ENCODE measurements at places on chromosomes 2 and 18. TPM values are rescaled to one million over a fixed set of nuclear protein-coding genes. Genes with fewer than 3 reads are reported as not detected.
A peak's percentile ranks its signal among the peaks of the same experiment; 100 is the strongest.

PARD3B gene
- total RNA-seq, result 66.5 TPM

CCDC68 gene
- total RNA-seq, result 6.9 TPM

FAHD2A gene
- 26.8 TPM for total RNA-seq

LAMA3 gene
- total RNA-seq, result 37.9 TPM

CHN1 gene
- total RNA-seq, result 0.41 TPM

SLC19A3 gene
- 98.5 TPM for total RNA-seq

DSC2 gene
- total RNA-seq, result 22.7 TPM

SLC38A11 gene
- 1.6 TPM for total RNA-seq

FOSL2 gene
- 70.7 TPM for total RNA-seq

ABCG5 gene
- total RNA-seq, result not detected

PCARE gene
- not detected for total RNA-seq

ATP5MC3 gene
- total RNA-seq, result 299 TPM

SERTAD2 gene
- 25.8 TPM for total RNA-seq

PAX8 gene
- 7.5 TPM for total RNA-seq

HOXD12 gene
- not detected for total RNA-seq

ZNG1B gene
- total RNA-seq, result 46.7 TPM

GRCh38 chr2:64652231-64653108 is 1.2 kb downstream of the SERTAD2 start:
- DNase-seq, result peak; percentile 58

GRCh38 chr2:16851126-16851525 is 185.5 kb upstream of the CYRIA start:
- DNase-seq, result no peak

GRCh38 chr2:186281726-186282125 is 204.3 kb upstream of the ZC3H15 start:
- no peak for DNase-seq

DNA sequence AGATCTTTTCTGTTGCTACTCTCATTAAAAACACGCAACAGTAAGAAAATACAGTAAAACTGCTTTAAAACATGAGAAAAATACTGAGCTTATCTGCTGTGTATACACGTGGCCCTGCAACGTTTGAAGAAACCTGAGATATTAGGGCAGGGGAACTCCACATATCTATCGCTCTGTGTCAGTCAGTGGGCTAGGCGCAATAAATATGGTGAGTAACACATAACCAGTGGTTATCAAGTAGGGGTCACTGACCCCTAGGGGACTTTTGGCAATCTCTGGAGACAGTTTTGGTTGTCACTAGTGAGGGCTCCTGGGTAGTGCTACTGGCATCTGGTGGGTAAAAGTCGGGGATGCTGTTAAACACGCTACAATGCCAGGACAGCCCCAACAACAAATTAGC is 14.9 kb downstream of the STAT1 start:
- no peak for DNase-seq

- DNase-seq, result no peak
Measured at GRCh38 chr2:7819850-7820249, 862.0 kb upstream of the ID2 start.

DNA sequence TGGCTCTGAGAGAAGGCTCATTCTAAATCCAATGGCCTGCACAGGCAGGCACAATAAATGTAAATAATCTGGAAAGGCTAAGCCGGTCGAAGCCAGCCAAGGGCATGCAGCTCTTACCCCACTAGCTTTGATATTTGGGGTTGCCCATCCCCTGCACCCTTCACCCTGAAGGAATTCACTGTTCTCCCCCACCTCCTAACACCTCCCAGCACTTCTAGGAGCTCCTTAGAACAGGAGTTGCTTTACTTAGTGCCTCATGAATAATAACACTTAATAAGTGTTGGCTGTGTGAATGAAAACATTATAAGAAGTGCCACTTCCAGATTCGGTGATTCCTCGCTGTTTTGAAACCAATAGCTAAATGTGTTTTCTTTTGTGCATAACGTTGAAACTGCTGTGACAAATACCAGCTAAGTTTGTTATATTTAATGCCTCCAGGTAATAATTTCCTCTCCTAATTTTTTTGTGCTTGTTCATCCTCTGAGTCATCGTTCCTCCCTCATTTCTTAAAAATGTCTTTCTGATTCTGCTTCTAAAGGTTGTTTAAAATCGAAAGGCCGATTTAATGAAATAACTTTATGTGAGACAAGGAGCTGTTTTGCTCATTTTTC is 458.8 kb downstream of the METTL4 start:
- no peak for DNase-seq

DNA sequence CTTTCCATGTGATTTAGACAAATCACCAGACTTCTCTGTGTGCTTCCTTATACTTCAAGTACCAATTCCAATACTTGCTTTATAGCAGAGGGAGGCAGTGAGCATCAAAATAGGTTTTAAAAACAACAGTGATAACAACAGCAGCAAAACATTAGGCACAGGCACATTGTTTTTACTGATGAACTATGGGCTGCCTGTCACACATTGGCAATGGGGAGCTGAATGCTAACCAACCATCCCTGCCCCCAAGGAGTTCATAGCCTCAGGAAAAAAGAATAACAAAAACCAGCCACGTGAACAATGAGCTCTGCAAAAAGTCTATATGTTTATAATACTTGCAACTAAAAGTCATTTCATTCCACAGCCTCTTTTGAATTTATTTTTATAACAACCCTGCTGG is 287.9 kb upstream of the TRIB2 start:
- no peak for DNase-seq

DNA sequence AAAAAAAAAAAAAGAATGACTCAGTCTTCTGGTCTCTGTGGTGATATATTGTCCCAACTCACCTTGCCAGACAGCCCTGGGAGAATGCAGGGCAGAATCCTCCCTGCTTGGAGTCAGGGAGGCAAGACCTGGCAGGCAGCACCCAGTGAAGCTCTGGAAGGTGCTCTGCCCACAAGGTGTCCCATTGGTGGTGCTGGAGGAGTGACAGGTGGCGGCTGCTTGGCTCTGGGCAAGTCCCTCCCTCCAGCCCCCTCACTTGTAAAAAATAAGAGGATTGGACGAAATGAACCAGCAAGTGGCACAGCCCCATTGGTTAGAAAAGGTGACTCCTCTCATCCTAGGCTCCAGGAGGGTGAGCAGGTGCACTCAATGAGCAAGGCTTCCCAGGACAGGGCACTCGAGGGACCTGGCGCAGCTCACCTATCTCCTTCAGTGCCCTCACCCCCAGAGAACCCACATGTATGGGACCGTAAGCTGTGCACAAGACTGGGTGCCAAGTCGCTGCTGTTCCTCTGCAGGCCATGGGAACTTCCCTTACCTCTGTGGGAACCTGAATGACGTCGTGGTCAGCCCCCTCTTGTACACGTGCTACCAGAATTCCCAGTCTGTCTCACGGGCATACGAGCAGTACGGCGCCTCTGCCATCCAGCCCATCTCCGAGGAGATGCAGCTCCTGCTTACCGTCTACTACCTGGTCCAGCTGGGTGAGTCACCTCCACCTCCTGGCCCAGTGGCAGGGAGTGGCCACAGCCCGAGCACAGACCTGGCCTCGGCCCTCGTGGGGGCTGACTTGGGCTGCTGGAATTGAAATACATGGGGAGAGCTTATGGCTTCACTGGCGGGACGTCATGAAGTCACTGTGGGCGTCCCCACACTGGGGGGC is 54.6 kb downstream of the GREB1 start:
- DNase-seq, result no peak

- DNase-seq, result no peak
Measured at GRCh38 chr2:101112772-101113157, 38.4 kb downstream of the TBC1D8 start.

DNA sequence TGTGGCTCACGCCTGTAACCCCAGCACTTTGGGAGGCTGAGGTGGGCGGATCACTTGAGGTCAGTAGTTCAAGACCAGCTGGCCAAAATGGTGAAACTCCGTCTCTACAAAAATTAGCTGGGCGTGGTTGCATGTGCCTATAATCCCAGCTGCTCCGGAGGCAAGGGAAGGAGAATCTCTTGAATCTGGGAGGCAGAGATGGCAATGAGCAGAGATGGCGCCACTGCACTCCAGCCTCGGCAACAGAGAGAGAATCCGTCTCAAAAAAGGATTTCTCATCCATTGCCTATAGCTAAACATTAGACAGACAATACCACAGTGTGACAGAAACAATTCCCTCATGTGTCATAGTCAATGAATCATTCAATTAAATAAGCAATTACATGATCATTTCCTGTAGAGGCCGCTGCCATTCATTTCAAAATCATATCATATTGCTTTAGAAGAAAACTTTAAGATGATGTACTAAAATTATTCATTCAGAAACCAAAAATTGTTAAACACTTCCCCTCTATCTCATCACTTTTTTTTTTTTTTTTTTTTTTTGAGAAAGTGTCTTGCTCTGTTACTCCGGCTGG is 69.5 kb upstream of the TGIF1 start:
- no peak for DNase-seq

- no peak for DNase-seq
Measured at GRCh38 chr2:170139276-170139967, 38.5 kb upstream of the MYO3B start.

GRCh38 chr18:55457028-55457427 is 131.0 kb downstream of the TCF4 start:
- DNase-seq, result no peak

- DNase-seq, result no peak
Measured at GRCh38 chr2:158786897-158787296, 8.2 kb upstream of the DAPL1 start.

- no peak for DNase-seq
Measured at GRCh38 chr18:37564711-37565100, 892 bp downstream of the CELF4 start.

GRCh38 chr2:158144914-158145625 is 43.4 kb downstream of the UPP2 start:
- peak; percentile 51 for DNase-seq

- DNase-seq, result no peak
Measured at GRCh38 chr2:101469863-101470262, 5.0 kb downstream of the RFX8 start.

- no peak for DNase-seq
Measured at GRCh38 chr2:188314314-188315054, 22.8 kb downstream of the GULP1 start.

DNA sequence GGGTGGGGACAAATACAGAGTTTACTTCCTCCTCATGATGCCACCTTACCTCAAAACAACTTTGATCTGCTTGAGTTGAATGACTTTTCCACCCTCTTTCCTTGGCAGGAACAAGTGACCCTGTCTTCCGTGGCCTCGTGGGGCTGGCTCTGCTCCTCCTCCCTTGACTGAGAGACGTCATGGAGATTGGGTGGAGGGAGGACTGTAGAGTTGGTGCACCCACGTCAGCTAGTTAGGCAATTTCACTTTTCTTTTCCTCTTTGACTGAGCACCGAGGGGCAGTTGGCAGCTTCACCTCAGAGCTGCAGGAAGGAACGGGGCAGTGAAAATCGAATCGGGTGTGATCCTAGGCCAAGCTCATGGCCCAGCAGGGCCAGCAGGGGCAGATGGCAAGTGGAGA is at the start of gene SP140:
SP140 (plus strand) TSS at position 251 of the 400 bp plus-strand sequence; CDS start at position 360, 109 bp downstream.
- no peak for DNase-seq

GRCh38 chr18:36402765-36403396 is 105.4 kb downstream of the FHOD3 start:
- DNase-seq, result no peak

DNA sequence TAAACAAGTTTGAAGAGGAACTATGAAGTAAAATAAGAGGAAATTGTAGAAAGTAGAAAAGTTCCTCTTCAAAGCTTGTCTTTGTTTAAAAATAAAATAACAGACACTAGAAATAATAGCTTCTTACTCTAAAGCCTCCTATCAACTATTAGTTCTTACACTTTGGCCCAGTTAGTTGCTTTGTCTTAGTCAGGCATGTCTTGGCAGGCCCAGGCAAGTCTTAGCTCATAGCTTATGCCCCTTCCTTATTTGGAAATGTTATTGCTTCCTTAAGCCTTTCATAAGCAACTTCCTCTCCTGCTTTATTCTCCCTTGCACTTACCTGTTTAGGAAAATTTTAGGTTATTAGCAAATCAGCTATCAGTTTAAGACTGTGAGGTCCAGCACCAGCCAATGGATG is 950.6 kb upstream of the LRATD1 start:
- DNase-seq, result no peak

- DNase-seq, result no peak
Measured at GRCh38 chr2:222854773-222855700, 5.8 kb upstream of the ACSL3 start.

DNA sequence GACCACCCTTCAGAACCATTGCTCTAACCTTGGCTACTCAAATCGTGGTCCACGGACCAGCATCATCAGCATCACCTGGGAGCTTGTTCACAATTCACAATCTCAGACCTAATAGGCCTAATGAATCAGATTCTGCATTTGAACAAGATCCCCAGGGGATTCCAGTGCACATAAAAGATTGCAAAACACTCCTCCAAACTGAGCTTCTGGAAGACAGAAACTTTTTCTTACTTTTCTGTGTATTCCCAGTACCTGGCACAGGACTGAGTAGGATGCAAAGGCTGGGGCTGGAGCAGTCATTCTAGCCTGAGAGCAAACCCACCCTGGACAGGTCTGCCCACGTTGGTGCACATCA is 115.1 kb upstream of the COPS8 start:
- DNase-seq, result no peak

DNA sequence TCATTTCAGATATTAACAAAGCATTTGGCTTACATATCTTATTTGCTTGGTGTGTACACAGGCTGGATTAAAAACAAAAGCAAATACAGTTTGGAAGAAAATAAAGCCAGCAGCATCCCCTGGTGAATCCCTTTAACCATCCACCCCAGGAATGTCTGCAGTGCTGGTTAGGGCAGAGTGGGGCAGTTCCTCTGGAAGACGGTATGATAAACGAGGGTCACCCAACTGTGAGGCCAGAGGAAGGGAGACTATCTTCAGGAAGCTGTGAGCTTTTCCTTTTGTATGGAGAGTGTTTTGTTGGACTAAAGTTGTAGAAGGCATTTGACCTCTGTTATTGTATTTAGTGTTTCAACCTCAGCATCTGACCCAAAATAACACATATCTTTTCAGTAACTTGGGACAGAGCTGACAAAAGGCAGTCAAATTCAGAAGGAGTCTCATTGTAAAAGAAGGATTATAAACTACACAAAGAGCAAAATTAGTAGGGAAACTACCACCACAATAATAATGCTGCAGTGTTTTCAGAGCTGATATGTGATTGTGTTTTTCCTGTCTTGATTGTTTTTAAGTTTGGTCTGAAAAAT is 159.1 kb downstream of the FMNL2 start:
- DNase-seq, result no peak

- DNase-seq, result no peak
Measured at GRCh38 chr2:238163481-238164198, 4.9 kb downstream of the ERFE start.

- DNase-seq, result no peak
Measured at GRCh38 chr2:68709421-68709911, 25.1 kb upstream of the ARHGAP25 start.

- DNase-seq, result no peak
Measured at GRCh38 chr2:48691935-48692691, 63.4 kb downstream of the LHCGR start.

- no peak for DNase-seq
Measured at GRCh38 chr18:76374330-76375281, 120.4 kb downstream of the ZNF516 start.

All from Caco-2 (cell line).